ENCODE measurements at places on chromosomes 4 and X.
A peak's percentile ranks its signal among the peaks of the same experiment; 100 is the strongest.

- no peak for DNase-seq
Measured at GRCh38 chr4:53444954-53445353, 67.5 kb downstream of the FIP1L1 start.

DNA sequence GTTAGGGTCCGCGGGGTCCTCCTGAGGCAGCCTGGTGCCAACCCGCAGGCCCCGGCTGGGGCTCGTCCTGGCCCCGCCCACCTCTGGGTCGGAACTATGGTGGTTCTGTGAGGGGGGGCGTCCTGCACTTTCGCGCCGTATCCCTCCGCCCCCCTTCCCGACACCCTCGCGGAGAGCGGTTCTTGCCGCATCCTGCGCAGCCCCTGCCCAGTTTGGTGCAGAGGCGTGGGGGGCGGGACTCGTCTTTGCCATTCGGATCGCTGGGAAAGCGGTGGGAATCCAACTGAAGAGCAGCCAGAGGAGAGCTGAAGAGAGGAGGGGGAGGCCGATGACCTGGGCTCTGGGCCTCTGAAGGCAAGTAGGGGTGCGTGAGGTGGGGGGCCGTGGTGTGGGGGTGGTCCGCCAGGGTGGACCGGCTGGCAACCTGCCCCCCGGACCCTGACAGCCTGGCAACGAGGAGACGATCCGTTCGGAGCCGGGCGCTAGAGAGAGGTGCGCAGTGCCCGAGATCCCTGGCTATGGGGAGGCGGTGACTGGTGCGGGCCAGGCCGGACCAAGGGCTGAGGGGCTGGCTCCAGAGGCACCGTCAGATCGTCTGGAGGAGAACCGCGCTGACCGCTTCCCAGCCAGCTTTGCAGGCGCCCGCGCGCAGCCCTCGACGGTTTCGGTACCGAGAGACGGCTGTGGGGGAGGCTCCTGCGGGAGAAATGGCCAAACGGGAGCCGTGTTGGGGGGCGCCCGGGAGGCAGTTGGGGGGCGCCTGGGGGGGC, at the start of gene GPRASP1:
Gene GPRASP1, plus strand, starts transcription at position 242 of the 770 bp plus-strand sequence. CDS start 2,431 bp downstream, outside the sequence.
- no peak for DNase-seq

DNA sequence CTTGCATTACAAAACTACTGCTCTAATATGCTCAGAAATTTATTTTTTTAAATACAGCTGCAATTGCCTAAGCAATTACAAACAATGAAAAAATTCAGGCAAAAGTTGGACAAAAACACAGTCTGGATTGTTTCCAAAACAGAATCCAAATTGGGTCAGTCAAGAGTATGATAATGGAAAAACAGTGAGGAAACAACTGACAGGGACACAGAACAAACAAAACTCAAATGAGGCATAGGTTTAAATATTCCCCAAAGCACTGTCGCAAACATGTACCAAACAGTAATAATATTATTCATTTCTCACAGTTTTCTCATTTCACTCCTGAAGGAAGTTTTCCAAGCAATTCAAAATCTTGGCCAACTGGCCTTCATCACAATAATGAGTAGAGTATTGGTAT, 386.6 kb downstream of the CENPC start:
- DNase-seq, result no peak

- no peak for DNase-seq
Measured at GRCh38 chrX:150293311-150294013, 69.7 kb upstream of the MAMLD1 start.

DNA sequence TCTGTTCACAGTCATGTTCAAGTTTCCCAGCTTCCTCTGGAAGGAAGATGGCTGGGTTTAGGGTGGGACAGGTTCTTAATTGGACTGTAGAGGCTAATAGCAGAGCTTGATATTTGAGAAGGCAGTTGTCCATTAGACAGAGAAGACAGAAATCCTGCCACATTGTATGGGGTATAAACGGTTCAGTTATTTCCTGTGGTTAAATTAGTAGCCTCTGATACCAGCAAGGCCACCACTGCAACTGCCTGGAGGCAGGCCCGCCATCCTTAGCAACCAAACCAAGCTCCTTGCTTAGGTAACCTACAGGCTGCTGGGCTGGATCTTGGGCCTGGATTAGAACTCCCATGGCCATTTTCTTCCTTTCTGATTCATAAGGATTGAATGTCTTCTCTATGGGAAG, 1367.0 kb downstream of the PCDH7 start:
- no peak for DNase-seq

DNA sequence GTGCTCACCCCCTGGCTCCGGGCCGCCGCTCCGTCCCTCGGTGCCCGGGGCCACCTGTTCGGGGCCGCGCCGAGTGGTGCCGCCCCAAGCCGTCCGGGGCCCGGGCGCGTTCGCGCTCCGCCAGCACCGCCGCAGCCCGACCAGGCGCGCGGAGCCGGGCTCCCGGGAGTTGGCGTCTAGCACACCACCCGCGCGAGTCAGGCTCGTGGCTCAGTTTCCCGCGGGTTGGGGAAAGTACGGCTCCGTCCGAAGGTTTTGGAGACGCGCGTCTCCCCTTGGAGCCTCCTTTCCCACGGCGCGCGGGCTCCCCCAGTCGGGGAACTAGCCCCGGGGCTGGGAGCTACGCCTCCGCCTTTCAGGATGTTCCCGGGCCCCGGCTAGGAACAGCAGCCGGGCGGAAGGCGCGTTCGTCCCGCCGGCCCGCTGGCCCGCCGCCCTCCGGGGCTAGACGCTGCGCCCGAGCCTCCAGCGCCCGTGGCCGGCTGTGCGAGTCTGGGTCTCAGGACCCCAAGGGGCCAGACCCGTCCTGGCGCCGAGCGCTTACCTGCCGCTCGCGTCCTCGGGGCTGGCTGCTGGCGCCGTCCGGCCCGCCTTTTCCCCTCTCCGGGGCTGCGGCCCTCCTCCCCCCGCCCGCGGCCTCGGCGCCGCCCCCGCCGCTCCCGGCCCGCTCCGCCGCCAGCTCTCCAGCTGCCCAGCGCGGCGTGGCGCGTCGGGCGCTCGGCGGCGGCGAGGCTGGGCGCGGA, at the start of gene ADGRG2:
Gene ADGRG2, minus strand, starts transcription at position 571 of the 743 bp plus-strand sequence. CDS start 53,634 bp downstream, outside the sequence.
- DNase-seq, result no peak

DNA sequence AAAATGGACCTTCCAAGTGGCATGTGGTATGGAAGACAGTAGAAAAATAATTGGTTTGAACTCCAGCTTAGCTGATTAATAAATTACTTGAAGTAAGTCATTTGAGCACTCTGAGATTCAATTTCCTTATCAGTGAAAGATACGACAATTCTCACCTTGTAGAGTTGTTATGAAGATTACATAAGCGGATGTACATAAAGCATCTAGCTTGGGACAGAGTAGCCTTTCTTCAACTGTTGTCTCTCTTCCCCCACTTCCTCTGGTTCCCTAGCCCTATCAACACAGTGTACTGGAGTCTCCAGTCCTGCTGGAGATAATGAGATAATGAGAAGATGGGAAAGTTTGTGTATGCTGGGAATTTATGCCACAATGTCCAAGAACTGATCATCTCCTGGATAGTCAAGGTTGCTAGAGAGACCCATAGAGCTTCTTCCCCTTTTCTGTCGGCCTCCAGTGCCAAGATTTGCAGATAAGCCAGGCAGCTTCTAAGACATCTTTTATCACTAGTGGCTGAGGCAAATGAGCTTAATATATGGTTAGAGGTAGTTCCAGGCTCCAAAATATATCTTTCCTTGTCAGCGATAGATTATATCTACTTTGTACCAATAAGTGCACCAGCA, 33.9 kb downstream of the VSIG4 start:
- peak; percentile 62 for DNase-seq

DNA sequence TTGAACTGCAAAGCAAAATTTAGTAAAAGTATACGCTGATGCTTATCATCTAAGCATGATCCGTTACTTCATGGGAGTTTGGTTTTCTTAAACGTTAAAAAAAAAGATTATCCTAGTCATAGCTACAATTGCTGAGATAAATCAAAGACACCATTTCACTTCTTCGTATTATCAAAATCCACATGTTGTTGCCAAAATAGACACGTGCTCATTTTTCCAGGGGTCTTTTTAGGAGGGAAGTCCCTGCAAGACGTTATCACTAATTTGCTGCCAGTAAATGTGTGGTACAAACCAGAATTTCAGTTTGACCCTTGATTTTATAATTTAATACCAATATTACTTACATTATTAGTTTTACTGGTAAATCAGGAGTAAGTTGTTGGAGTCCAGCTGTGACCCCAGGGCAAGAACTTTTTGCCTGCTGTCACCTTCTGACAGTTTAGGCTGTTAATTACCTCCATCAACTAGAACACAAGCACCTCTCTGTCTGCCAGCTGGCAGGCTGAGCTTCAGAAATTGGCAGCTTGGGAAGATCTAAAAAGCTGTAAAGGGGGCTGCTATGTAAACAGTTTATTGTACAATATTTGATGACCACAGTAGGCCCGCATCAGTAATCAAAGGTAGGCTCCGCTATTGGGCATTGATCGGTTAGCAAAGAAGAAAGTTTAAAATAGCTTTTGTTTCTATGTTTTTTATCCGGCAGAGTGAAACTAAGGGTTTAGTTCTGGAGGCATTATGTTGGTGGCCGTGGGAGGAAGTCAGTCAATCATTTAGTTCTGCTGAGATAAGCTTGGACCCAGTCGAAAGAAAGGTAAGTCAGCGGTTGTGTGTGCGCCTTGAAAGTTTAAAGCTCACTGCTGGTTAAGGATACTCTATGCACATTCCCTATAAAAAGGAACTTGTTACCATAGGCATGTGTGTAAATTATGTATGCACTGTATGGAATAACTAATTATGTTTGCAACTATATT, 196.4 kb downstream of the FBXO8 start:
- DNase-seq, result no peak

- DNase-seq, result no peak
Measured at GRCh38 chrX:133598601-133599335, 183.5 kb upstream of the GPC4 start.

DNA sequence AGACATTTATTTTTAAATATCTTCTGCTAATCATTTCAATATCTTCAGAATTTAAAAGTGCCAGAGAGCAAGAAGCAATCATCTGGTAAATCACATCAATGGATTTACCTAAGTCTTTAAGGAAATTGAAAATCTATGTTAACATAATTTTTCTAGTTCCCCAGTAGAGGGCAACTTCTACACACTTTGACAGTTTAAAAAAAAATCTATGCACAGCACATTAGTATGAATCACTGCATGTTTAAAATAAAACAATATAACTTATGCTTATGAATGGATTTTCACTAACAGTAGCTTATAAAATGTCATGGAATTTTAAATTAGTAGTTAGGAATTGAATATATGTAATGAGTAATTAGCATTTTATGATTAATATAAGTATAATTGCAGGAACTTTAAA, 126.5 kb downstream of the REELD1 start:
- DNase-seq, result peak; percentile 21

GRCh38 chrX:134926864-134927263, 63.9 kb upstream of the SMIM10 start:
- DNase-seq, result no peak

DNA sequence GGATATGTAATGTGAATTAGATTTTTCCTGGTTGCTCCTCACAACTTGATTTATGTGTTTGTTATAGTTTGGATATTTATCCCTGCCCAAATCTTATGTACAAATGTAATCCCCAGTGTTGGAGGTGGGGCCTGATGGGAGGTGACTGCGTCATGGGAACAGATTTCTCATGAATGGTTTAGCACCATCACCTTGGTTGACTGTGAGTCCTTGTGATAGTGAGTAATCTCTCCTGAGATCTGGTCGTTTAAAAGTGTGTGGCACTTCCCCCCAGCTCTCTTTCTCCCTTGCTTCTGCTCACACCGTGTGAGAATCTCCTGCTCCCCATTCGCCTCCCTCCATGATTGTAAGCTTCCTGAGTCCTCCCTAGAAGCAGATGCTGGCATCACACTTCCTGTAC, 2.2 kb downstream of the MID2 start:
- no peak for DNase-seq

DNA sequence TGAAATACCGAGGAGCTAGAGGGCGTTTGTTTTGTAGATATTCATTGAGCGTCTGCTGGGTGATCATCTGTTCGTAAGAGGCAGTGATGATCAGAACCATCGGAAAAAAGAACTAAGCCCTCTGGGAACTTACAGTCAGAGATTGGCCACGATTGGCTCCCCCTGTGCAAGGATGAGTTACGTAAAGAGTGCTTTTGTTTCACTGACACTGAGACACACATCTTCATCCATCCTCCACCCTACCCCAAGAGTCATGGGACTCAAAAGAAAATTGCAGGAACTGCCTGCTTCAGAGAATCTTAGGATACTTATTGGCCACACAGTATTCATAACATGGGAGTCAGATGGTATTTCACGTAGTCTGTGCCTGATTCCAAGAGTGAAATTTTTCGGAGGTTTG, 62.1 kb downstream of the GEMIN8 start:
- DNase-seq, result no peak

- DNase-seq, result no peak
Measured at GRCh38 chrX:28639451-28639850, 52.2 kb downstream of the IL1RAPL1 start.

DNA sequence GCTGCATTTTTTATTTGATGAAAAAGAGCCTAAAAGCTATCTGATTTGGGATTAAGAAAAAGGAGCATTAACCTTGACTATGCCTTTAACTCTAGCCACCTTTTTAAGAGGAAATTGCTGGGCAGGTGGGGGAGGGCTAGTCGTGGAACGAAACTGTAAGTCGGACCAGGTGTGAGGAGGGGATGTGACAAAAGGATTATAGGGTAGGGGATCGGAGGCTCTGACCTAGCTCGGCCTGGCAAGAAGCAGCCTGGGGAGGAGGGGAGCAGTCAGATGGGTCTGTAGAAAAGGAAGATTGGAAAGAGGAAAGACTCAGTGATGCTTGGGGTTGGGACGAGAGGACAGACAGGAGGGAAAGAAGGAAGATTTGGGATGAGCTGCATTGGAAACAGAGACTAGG, 21.1 kb upstream of the SPCS3 start:
- no peak for DNase-seq

DNA sequence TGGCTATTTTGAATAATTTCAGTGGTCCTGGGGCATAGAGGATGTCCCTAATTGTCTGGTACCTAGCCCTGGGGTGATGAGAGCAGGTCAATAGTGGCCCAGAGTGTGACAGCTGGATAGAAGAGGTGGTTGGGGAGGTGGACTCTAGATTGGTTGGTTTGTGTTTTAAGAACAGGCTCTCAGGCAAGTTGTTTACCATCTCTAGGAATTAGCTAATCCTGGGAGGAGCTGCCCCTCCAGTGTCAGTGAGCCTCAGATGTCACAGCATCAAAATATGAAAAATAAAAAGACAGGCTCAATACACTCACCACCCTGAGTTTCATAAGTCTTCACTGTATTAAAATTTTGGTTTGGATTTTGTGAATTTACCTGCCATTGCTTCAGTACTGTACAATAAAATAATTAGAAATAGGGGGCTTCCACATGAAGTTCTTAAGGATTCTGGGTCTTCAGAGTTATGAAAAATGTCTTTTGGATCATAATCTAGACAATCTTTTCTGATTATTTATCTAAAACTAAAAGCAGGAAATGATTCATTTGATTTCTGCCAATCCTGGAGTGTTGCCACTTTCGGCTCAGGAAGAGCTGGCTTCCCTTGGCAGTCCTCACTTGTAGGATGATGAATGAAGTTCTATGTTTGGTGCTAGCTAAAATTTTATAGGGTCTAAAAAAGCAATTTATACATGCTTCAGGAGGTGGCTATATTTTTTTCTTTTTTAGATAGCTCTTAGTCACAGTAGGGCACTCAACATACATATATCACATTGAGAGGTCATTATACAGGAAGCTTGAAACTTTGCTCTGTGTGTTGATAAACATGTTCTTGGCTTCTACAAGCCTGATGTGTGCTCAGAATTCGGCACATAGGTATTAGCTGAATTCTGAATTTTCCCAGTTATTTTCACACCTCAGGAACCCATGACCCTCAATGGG, 395.1 kb downstream of the RAB28 start:
- DNase-seq, result no peak

GRCh38 chr4:105145156-105145902, 1.3 kb upstream of the TET2 start:
- peak; percentile 80 for DNase-seq

- no peak for DNase-seq
Measured at GRCh38 chrX:101415180-101416145, 7.4 kb downstream of the HNRNPH2 start.

- peak; percentile 2 for DNase-seq
Measured at GRCh38 chrX:119694601-119695534, 1.9 kb upstream of the SEPTIN6 start.

Measured in GF-D8 (cell line).